ENCODE measurements at places on chromosomes 3 and 15.

GRCh38 chr3:6301626-6302025, 559.3 kb upstream of the GRM7 start:
- no peak for DNase-seq

DNA sequence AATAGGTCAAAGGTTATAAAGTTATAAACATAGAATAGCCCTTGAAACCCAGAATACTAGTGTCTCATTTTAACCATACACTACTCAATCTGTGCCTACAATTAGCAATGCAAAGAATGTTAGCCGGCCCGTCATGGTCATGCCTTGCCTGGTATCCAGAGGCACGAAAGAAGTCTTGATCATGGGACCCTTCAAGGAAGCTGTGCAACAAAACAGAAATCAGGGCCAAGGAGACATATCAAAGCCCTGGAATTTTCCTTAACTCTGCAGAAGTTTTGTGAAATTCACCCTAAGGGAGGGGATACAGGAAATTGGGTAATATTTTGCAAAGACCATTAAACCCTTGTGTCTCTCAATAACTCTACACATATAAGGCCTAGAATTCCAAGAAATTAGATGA, 482.4 kb downstream of the ROBO1 start:
- DNase-seq, result no peak

- DNase-seq, result no peak
Observed at GRCh38 chr3:48276911-48277641, 36.2 kb downstream of the ZNF589 start.

GRCh38 chr15:28902856-28903255, 17.1 kb downstream of the APBA2 start:
- no peak for DNase-seq

DNA sequence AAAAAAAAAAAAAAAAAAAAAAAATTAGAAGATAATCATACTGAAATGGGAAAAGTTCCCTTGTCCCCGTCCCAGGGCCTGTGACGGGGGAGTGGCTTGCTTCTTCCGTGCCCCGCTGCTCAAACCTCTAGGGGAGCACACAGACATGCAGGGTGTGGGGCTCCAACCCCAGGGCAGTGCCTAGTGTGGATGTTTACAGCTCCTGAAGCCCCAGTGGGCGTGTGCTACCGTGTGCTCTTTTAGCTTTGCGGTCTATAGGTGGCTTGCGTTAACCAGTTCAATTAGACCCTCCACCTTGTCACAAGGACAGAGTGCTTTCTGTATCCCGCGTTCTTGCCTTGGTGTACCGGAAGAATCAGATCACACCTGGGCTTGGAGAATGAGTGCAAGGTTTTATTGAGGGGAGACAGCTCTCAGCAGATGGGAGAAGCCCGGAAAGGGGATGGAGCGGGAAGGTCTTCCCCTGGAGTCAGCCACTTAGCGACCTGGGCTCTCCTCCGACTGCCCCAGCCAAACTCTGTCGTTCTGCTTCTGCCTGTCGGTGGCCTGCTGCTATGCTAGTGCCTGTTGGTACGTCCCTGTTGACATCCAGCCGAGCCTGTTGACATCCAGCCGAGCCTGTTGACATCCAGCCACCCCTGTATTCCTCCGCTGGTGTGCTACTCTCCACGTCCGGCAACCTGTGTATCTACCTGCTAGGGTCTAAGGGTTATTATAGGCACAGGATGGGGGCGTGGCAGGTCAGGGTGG, 569.8 kb downstream of the VGLL3 start:
- DNase-seq, result no peak

DNA sequence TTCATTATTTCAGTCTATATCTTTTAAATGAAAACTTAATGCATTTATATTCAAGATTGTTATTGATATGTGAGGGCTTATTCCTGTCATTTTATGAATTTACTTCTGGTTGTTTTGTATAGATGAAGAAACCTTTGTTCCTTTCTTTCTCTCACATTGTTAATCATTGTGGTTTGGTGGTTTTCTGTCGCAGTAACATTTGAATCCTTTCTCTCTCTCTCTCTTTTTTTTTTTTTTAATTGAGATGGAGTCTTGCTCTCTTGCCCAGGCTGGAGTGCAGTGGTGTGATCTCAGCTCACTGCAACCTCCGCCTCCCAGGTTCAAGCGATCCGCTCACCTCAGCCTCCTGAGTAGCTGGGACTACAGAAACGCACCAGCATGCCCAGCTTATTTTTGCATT, 22.1 kb downstream of the AGBL1 start:
- DNase-seq, result no peak

DNA sequence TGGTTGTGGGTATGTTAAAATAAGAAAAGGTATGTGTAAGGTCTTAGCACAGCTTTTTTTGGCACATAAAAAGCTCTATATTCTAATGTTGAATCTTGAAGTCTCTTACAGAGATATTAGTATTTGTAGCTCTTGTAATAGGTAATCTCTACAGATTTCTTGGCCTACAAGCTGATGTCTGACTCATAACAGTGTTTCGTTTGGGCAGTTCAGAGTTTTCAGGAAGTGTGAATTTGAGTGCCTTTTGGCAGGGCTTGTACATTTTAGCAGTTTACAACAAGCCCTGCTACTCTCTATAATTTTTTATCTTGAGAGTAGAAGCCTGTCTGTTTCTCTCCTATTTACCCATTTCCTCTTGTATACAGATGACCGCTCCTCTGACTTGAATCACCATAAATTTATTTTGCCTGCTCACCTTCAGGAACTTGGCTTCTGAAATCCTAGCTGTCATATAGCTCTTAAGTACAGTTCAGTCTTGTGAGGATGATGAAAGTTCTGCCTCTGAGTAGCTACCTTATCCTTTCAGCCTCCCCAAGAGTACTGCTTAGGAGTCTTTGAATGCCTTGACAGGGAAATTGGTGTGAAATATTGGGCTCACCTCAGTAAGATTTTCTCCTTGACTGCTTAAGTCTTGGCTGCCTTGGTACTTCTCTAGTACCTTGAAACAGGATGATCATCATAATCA, 419.9 kb upstream of the RARB start:
- peak; percentile 61 for DNase-seq

GRCh38 chr3:170602556-170602955, 16.7 kb upstream of the SLC7A14 start:
- no peak for DNase-seq

DNA sequence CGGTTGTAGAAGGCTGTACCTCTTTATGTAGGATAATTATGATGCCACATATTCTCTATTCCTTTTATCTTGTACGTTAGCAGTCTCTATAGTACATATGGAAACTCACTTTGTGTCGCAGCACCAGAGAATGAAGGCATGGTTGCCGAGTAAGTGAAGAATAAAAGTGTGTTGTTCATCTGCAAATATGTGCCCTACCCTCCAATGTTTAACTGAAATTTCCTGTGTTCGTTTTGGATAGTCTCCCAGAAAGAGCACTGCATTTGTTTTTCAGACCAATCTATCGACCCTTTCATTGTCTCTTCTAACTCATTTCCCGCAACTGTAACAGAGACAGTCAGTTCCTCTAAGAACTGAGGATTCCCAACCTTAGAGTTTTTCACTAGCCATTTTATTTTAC, 592.8 kb downstream of the TUSC7 start:
- DNase-seq, result no peak

DNA sequence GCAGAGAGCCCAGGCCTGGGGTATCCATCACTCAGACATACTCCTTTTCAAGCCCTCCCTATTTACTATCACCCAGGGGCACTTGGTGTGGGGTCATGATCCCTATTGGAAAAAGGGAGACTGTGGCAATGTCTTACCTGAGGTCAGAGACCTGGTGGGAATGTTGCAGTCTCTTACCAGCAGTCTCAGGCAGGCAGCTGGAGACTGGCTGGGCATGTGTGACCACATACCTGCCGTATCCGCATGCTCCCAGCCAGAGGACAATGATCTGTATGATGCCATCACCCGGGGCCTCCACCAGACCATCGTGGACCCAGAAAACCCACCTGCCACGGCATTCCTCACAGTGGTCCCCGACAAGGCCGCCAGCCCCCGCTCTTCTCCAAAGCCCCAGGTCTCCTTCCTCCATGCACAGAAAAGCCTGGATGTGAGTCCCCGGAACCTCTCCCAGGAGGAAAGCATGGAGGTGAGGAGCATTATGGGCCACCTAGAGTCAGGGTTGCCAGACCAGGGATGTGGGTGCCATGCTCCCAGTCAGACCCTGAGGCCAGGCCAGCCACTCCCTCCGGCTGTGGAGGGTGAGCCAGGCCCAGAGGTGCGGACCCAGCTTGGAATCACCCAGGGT, 5.9 kb downstream of the SH2D7 start:
- no peak for DNase-seq
